RWPE2 (cell line): ENCODE measurements at places on chromosomes 11 and 22.

GRCh38 chr11:118436639-118437207 is 431 bp downstream of the KMT2A start:
- DNase-seq = peak; percentile 60

DNA sequence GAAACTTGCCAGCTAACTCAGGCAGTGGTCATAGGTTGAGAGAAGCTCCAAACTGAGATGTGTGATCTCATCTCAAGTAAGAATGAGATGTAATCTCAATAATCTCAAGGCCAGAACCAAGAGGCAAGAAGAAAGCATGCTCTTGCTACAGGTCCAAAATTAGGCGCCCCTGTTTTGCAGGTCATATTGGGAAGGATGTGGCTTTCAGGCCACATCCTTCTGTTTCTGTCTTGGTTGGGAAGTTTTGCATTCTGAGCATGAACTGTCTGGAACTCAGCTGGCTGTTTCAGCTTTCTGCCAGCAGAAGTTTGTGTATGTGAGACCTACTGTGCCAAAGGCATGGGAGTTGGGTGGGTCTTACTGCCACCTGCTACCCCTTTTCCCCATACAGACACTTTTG is 67.5 kb upstream of the MS4A8 start:
- no peak for DNase-seq

DNA sequence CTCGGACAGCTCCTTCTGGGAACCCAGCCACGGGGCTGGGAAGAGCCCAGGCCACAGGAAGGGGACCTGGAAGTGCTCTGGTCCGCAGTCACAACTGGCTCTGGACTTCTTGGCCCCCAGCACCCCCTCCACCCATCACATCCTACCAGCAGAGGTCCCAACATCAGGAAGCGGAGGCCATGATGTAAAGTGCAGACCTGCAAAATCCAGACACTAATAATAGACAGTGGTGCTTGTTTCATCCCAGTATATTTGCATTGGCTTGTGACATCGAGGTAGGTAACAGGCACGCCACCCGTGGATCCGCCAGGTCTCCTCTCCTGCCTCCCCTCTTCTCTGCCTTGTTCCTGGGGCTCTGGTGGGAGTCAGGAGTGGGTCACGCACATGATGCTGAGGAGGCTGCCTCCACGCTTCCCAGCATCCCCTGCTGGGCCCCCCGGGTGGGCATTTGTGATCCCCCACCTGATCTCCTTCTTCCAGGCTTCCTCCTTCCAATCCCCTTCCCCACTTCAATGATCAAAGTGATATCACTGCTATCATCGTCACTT is 1454.0 kb downstream of the BRD1 start:
- DNase-seq = peak; percentile 11

DNA sequence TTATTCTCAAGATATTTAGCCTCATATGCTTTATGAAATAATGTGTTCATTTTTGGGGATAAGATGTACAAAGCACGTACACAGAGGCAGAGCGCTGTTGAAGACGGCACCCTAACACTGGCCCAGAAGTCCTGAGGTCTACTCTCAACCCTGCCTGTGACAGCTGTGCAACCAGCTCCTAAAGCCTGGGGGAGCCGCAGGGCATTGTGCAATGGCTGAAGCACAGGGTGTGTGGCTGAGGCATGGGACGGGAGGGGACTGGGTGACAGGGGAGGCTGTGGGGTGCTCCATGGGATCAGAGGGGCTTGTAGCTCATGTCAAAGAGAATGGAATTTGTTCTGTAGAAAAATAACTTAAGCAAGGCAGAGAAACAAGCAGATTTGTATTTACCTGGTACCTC is 27.7 kb downstream of the FAM227A start:
- no peak for DNase-seq

DNA sequence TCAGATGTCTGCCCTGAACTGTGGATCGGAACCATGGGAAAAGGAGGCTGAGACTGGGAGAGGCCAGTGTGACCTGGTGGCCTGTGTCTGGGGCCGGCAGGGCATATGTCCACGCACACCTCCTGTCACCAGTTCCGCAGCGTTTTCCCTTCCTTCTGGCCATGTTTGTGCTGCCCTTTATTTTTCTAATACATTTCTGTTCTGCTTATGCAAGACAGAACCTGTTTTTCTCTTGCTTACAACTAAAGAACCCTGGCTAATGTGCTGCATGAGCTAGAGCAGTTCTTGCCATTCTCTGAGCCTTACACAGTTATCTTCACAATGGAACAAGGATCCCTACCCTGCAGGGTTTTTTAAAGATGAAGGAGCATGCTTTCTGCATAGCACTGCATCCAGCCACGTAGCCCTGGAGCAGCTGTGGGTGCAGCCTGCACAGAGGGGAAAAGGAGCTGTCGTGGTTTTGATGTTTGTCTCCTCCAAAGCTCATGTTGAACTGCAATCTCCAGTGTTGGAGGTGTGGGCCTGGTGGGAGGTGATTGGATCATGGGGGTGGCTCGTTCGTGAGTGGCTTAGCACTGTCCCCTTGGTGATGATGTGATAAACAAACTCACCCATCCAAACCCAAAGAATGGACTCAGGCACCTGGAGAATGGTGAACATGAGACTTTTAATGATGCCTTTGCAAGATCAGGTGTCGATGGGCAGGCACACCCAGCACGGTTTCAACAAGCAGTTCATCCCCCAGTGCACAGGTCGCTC is 84.8 kb upstream of the SHANK2 start:
- DNase-seq = peak; percentile 17

DNA sequence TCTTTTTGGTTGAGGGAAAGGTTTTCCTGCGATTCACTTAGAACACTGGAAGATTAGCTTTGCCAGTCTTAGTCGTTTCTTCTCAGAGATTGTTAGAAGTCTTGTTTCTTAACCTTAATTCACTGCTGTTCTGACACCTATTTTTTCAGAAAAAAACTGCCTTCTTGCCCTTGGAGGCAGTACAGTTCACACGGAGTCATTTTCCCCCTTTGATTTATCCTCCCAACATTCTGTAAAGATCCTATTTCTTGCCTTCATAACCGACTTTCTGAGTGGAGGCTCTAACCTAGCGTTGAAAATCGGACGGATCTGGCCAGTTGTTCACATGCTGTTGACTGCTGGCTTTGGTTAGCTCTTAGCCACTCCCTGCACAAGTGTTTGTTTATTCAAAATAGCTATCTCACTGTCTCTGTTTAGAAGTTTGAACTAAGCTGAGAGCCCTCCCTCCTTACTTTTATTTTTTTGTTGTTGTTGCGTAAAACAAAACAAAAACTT is 737 bp downstream of the BCL2L13 start:
- no peak for DNase-seq

- DNase-seq = no peak
Observed at GRCh38 chr11:125663910-125664309, 16.7 kb downstream of the ACRV1 start.

DNA sequence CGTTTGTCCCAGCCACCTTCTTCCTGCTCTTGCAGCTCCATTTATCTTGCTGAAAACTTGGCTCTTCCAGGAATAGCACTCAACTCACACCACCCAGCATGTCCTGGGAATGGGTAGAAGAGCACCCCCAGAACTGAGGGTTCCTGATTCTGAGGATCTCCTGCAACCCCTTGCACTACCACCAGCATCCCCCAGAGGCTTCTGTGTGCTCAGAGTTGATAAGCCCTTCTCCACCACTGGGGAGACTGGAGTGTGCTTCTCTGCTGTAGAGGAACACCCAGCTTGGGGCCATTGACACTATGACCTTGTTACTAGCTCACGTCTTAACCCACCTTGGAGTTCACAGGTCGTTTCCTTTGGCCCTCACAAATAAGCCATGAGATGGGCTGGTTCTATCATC is 121.0 kb downstream of the GRIK4 start:
- no peak for DNase-seq

- DNase-seq = no peak
Observed at GRCh38 chr11:103920449-103920848, 116.0 kb upstream of the DDI1 start.

DNA sequence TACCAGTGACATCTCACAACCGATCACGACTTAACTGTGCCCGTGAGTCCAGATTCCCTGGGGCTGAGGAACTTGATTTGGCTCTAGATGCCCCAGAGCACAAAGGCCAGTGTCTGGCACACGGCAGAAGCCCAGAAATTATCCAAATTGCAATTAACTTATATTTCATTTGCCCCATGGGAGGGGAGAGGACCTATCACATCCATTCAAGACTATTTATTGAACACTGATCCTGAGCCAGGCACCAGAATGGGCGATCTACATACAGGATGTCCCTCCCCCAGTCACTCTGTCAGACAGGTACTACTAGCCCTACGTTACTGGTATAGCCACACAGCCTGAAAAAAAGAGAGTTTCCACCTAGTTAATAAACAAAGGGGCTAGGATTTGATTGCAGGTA is 5.1 kb downstream of the DNAL4 start:
- no peak for DNase-seq

DNA sequence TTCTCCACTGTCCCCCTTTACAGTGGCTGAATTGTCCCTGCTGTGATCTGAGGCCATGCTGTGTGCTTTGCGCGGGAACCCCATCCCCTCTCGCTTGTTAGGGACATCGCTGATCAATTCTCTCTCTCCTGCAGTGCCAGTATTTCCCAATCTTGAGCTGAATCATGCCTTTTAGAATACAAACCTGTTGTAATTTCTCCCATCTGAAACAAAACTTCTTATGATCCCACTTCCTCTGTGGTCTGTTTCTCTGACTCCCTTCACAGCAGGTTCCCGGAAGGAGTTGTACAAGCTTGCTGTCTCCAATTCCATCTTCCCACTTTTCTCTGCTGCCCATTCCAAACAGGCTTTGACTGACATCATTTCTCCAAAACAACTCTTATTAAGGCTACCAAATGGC is 16.8 kb downstream of the ADAMTS15 start:
- no peak for DNase-seq

- DNase-seq = no peak
Observed at GRCh38 chr11:21104641-21105040, 435.3 kb downstream of the NELL1 start.

- no peak for DNase-seq
Observed at GRCh38 chr11:64661614-64662013, 61.4 kb downstream of the NRXN2 start.

DNA sequence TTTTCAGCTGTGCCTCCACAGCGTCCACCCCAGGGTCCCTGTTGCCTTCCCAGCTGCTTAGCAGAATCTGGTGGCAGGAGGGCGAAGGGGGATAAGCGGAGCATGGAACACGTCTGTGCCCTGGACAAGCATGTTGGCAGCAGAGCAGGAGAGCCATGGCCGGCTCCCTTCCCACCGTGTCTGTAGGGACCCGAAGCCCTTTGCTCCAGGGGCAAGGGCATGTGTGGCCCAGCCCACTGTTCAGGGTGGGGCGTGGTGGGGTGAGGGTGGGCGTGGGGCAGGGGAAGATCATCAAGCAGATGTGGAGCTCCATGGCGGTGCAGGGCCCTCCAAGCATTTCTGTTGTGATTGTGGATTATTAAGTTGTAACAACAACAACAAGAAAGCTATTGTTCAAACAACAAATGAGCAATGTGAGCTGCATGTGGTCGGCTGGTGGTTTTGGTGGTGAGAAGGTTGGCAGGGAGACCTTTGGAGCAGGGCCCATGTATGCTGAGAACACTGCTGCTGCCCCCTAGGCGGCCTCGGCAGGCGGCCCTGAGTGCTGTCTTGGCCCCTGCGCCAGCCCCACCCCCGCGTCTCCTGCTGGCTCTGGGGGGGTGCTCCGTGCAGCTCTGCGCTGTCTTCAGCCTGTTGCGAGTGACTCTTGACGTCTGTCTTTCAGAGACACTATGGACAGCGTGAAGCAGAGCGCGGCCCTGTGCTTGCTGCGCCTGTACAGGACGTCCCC is 50.9 kb downstream of the AP2A2 start:
- DNase-seq = no peak

GRCh38 chr11:8586184-8586583 is 7.8 kb downstream of the STK33 start:
- no peak for DNase-seq

GRCh38 chr11:69447786-69448185 is 33.7 kb upstream of the LINC01488 start:
- no peak for DNase-seq

GRCh38 chr22:26436903-26437515 is 7.9 kb downstream of the ASPHD2 start:
- DNase-seq = no peak

DNA sequence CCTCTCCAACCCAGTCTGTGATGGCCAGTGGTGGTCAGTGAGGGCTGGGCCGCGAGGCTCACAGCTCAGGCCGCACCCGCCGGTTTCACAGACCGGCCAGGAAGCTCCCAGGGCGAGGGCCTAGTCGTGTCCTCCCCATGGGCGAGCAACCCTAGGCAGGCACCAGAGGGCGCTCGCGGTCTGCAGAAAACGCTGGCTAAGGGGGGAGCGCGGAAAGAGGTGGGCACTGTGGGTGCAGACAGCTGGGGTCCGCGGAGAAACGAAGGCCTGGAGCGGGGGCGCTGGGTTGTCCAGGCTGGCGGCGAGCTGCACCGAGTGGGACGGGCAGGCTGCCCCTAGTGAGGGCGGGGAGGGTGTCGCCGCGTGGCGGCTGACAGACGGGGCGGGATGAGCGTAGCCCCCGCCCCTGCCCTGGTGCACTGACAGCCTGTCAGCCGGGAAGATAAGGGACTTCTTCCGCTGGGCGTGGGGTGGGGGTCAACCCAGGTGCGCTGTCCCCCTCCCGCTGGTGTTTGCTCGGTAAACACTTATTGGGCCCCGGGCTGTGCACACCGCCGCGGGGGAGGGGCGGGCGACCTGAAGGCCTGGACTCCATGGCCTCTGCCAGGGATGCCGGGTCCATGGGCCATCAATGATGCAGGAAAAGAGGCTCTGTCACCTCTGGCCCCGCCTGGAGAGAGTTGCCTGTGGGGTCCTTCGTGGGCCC is 7.5 kb downstream of the GP1BB start:
- DNase-seq = no peak

DNA sequence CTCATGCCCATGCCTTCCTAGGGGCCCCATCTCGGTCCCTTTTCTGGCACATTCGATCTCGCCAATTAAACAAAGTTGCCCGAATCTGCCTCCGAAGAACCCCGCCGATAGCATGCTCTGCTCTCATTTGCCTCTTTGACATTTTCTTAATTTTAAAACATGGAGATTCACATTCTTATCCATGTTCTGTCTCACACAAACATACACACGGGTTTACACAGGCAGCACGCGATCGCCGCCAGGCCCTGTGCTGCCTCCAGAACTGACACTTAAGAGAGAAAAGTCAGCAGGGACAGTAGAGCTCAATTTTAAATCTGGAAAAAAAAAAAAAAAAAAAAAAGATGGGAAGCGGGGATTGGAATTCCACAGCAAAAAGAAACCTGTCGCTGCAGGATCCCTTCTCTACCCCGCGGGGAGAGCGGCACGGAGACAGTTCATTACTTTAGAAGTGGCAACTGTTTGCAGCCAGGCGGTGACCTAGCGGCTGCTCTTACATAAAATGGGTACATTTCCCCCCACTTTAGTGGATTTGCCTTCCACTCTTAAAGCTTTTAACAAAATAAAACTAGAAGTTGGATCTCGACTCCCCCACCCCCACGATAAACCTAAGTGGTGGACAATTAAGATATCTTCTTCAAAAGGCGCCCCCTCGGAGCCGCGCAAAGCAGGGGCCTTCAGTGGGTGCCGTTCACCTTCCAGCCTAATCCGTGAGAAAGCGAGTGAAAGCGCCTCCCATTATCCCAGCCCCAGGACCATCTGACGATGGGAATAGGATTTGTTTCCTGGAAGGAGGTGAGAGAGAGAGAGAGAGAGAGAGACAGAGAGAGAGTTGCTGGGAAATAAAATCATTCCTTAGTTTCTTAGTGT is 13.7 kb downstream of the PAX6 start:
- no peak for DNase-seq
